ENCODE measurements at places on chromosomes 7 and 10.

GRCh38 chr7:111113263-111114017 lies 22.5 kb downstream of the LRRN3 start:
- no peak for DNase-seq

GRCh38 chr10:103086261-103086660 lies 106.8 kb downstream of the NT5C2 start:
- no peak for DNase-seq

- DNase-seq = no peak
Measured at GRCh38 chr7:77460057-77460486, 43.9 kb upstream of the GSAP start.

DNA sequence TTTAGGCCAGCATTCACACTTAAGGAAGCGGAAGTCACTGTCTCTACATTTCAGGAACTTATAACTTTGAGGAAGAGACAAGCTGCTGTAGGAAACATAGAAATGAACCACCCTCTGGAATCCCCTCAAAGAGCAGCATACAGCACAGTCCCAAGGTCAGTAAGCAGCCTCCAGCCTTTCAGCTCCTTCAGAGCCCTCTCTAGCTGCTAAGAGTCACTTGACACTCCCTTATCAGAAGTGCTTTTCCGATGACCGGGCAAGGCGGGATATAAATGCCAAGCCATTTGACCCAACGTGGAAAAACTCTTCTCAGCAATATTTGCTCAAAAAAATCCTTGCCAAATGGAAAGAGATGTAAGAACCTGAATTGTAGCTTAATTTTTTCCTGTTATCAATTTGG lies 1284.3 kb downstream of the XPNPEP1 start:
- DNase-seq = no peak

DNA sequence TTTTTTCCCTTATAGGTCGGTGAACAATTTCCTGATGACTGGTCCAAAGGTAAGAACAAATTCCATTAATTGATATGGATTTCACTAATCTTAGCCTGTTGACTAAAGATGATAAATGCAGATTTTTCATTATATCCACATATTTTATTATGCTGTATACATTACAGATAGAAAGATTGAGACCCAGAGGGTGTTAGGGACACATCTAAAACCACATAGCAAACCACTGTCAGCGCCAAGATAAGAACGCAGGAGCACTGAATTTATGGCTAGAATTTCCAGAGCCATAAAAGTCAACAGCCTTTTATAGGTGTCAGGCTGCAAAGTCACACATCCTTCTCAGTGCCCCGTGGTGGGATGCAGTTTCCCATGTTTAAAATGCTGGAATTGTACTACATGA lies 16.2 kb downstream of the WNT8B start:
- no peak for DNase-seq

- DNase-seq = no peak
Measured at GRCh38 chr7:68752485-68753178, 845.6 kb upstream of the AUTS2 start.

DNA sequence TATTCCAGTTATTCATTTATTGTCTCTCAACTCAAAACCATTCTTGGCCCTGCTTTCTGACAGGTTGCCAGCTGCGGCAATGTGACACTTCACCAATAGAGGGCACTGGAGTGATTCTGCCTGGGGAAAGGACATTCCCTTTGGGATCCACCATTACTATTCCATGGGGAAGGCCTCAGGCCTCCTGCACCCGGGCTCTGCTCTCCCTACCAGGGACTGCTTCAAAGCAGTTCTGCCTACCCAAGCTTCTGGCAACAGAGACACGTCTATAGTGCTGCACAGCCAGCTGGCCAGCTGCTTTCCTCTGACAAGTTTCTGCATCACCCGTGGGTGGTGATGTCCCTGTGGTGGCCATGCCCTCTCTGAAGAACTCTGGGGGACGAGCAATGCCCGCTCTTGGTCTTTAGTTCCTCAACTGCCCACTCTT lies 163.8 kb downstream of the ELMO1 start:
- no peak for DNase-seq

- no peak for DNase-seq
Measured at GRCh38 chr7:19305698-19306097, 160.5 kb upstream of the FERD3L start.

- no peak for DNase-seq
Measured at GRCh38 chr7:127536741-127537140, 48.7 kb downstream of the GCC1 start.

DNA sequence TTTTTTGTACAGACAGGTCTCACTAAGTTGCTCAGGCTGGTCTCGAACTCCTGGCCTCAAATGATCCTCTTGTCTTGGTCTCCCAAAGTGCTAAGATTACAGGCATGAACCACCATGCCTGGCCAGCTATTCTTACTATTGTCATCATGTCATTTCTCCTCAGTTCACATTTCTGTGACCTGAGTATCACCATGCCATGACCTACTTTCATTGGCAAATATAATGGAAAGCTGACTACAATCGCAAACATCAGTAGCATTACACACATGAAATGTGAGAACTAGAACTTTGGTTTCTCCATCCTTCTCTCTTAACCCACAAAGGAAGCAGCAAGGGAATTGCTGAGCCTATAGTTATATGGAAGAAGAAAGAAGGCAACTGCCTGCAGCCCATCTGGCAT lies 26.0 kb upstream of the WIPF3 start:
- DNase-seq = no peak

GRCh38 chr7:114631249-114631822 lies 216.7 kb downstream of the FOXP2 start:
- no peak for DNase-seq

GRCh38 chr10:124957404-124957947 lies 15.6 kb downstream of the ZRANB1 start:
- no peak for DNase-seq

- DNase-seq = no peak
Measured at GRCh38 chr7:70402069-70402468, 729.9 kb upstream of the GALNT17 start.

GRCh38 chr10:128277267-128277840 lies 151.1 kb upstream of the MKI67 start:
- no peak for DNase-seq

GRCh38 chr10:17231788-17232187 lies 3.7 kb downstream of the VIM start:
- no peak for DNase-seq

All from stimulated activated CD4-positive, alpha-beta T cell treated with anti-CD3 and anti-CD28 coated beads, Interleukin-1b, Interleukin-23, amount 100 ng/mL, for 1 hour (primary cell).